ENCODE measurements at places on chromosomes 7 and 10.

DNA sequence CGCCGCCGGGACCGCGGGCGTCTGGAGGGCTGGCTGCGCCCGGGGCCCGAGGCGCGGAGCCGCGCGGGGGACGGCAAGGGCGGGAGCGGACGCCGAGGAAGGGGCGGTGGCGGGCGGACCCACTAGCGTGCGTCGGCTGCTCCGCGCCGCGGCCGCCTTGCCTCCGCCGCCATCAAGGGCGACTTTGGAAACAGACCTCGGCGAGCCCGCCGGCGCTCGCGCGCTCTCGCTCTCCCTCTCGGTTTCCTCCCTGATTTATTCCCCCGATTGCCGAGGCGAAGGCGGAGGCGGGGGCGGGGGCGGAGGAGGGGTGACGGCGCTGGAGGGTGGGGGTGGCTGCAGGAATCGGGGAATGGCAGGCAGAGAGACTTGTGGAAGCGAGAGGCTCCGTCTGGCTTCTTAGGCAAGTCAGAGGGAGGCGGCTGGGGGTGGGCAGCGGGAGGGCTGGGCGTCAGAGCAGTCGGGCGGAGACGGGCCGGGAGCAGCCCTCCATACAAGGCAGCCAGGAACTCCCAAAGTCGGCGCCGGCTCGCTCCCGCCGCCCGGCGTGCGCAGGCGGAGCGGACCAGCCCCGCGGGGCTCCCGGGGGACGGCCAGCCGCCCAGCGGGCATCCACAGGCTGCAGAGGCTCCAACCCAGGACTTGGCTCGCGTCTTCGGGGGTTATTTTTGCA lies at the start of gene CACNA2D1:
TSS of gene CACNA2D1 (minus strand) at position 231 of the 673 bp plus-strand sequence.
- DNase-seq: no peak

GRCh38 chr7:112770051-112770450 lies 20.1 kb downstream of the TMEM168 start:
- no peak for DNase-seq

DNA sequence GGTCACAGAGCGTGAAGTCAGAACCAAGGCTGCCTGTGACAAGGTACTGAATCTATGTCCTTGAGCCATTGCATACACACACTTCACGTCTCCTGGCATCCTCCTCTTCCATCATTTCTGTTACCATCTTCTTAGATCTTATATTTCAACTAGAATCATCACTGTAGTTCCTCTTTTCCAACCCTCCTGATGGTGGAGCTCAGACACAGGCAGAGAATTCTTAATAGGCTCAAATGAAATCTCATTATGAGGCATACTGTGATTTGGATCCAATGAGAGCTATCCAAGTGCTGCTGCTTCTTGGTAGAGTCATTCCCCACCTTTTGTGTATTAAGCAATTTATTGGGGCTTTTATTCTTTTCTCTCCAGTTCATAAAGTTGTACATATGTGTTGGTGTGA lies 113.2 kb downstream of the CALCR start:
- DNase-seq: no peak

GRCh38 chr10:4102802-4103344 lies 317.9 kb upstream of the KLF6 start:
- DNase-seq: no peak

DNA sequence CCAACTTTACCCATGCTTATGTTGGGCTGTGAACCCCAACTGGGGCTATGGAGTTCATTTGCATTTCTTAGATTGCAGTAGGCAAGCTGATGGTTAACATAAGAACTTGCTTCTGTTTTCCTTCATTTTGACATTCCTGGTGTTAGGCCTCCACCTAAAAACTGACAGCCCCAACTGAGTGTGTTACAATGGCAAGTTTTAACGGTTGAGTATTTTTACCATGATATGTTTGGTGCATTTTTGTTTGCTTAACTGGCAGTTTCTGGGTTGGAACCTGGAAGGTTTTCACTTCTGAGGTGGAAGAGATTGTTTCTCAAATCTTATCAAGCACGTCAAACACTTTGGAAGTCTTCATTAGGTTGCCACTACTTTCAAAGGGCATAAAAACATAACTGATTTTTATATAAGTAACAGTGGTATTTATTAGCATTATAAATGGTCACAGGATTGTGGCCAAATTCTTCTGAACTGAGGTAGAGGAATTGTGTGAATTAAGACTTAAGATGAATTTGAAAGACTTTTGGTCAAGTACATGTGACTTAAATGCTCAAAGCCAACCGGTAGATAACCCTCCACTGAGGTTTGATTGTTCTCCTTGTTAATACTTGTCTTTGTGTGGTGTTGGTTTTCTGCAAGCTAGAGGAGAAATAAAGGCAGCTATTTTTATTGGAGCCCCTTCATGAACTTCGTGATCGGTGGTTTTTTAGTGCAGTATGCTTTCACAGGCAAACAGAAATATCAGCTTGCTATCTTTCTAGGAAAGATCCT lies 2.8 kb downstream of the BMI1 start:
- DNase-seq: no peak

DNA sequence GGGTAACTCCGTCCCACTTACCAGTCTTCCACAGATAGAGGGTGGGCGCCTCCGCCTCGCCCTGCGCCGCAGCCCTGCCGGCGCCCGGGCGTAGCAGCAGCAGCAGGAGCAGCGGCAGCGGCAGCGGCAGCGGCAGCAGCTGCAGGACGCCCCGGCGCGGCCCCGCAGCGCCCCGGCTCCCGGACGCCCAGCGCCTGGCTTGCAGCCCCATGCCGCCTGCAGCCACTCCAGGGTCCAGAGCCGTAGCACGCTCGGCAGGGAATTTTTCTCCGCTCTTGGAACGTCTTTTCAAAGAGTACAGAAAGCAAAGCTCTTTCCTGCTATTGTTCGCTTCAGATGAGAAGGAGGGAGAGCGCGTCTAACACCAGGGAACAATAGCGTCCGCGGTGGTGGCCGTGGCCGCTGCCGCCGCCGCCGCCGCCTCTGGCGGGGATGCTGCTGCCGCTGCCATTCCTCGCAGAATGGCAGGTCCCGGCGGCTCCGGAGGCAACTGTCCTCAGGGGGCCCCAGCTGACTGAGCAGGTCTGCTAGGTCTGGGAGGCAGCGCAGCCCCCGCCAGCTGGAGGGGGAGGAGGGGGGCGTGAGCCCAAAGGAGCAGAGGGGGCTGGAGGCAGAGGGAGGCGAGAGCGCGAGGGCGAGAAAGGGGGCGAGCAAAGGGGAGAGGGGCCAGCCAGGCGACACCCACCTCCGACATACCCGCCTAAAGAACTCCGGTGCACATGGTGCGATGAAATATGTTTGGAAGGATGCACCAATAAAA lies at the start of gene THSD7A:
TSS of gene THSD7A (minus strand) at position 463 of the 760 bp plus-strand sequence. CDS start at position 211, 252 bp downstream.
- no peak for DNase-seq

DNA sequence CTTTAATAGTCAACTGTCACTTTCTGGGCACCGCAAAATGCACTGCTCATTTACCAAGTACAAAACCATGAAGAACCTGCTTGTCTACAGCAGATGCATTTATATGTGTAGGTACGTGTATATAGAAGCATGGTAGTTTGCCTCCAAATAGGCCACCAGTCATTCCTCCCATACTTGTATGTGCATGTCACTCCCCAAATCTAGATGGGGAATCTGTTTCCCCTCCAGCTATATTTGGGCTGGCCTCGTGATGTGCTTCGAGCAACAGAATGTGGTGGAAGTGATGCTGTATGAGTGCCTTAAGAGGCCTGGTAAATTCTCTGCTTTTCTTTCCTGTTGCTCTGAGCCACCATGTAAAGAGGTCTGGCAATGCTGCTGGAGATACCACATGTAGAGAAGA lies 47.1 kb downstream of the PSMC2 start:
- DNase-seq: no peak

- no peak for DNase-seq
These were observed 21.9 kb upstream of the CREB3L2 start for GRCh38 chr7:138023618-138024342.

DNA sequence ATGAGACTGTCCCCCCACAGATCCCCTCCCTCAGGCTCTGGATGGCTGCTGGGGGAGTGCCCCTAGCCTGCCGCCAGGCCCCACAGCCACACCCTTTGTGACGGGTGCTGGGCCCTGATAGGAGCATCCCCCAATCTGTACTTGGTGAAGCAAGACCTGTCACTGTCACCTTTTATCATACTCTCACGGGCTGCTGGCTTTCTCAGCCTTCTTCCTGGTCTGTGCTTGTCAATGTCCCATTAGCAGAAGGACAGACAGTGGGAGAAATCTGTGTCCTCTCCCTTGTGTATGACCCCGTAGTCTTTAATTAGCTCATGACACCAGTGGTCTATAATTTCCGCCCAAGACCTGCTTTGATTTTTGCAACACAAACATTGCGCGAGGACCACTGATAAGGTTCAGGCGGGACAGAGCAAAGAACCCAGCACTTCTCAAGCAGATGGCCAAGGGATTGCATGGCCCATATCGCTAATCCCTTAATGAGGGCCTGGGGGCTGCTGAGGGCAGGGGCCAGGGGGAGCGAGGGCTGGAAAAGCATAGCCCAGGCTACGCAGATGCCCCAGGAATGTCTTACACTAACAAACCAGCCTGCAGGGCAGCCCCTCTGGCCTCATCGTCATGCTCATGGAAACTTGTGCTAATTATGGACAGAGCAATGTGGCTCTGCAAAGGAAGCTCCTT lies 127.8 kb downstream of the PTPN20 start:
- DNase-seq: no peak

GRCh38 chr10:114545819-114546218 lies 112.3 kb downstream of the ABLIM1 start:
- DNase-seq: no peak

- DNase-seq: no peak
These were observed 92.5 kb upstream of the INHBA start for GRCh38 chr7:41795276-41795833.

DNA sequence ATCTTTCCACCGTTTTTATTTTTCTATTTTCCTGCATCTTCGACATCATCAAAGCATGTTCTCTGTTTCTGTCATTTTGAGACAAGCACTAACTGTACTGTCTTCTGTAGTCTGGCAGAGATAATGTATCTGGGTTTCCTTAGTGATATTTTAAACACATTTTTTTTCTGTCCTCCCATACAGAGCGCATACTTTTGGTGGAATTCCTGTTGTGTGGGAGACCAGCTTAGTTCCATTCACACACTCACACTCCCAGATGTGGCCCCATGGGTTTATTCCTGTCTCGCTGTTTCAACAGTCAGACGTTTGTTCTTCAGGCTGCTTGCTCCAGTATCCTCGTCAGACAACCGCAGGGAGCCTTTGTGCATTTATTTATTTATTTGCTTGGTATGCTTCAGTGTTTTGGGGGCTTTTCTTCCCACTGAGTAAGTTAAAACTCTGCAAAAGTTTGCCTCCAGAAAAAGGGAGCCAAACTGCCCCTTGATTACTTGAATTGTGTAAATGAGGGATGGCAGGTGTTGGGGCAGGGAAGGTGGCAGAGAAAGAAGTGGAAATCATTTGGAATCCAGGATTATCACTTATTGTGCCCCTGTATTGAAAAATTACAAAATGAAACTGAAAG lies 456.8 kb upstream of the KLF6 start:
- no peak for DNase-seq

DNA sequence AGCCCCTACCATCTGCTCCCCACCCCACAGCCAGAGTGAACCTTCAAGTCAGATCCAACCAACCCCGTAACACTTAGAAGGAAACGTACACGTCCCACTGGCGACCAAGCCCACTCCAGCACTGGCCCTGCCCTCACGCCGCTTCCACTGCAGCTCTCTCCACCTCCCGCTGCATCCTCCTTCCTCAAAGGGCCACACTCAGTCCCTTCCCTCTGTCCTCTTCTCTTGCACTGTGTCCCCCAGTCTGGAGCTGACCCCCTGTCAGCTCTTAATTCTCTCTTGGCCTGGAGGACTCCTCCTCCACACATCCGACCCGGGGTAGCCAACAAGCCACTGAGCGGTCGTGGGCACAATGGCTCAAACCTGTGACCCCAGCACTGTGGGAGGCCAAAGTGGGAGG lies 85.8 kb downstream of the PROSER2 start:
- DNase-seq: no peak

DNA sequence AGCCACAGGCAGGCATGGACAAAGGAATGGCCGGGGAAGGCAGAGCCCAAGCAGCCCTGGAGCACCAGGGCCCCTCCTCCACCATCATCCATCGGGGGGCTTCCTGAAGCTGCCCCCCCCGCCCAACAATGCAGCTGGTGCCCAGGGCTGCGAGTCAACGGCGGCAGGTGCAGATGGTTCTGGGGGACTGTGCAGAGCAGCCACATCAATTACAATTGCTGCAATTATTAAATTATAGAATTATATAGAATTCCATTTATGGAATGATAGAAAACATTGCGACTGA lies 28.3 kb downstream of the EBF3 start:
- DNase-seq: no peak

- no peak for DNase-seq
These were observed 58.9 kb downstream of the CALML3 start for GRCh38 chr10:5583525-5584175.

GRCh38 chr7:47196106-47196645 lies 385.7 kb downstream of the TNS3 start:
- no peak for DNase-seq

- DNase-seq: no peak
These were observed 29.3 kb downstream of the PIK3AP1 start for GRCh38 chr10:96690755-96691730.

DNA sequence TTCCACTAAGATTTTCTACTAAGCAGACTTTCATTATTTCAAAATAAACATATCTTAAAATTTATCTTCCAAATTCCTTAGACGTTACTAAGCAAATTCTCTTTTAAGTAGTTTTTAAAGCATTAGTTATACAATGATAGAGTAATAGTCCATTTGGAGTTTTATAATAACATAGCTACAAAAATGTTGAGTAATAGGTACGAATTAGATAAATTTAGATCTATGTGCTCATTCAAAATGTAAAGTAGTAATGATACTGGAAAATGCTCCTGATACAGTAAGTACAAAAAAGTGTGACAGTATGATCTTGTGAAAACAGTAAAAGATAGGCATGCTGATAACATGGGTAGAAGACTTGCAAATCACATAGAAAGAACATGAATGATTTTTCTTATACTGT lies 4.5 kb downstream of the DMTF1 start:
- DNase-seq: no peak

DNA sequence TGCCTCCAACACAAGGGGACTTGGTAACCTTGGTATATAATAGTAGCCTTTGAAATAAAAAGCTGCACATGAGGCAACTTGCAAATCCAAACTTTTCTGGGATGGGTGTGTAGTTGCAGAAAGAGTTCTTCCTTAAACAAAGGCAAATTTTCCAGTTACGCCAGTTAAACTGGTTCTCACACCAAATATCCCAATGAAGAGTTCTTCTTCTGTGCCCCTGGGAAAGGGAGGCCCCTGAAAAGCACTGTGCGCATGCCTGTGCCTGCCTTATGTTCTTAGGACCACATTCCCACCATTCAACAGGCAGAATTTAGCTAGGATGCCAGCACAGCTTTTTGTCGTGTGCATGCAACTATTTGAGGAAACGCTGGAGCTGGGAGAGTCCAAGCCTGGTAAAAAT lies 164.8 kb upstream of the SLC25A13 start:
- DNase-seq: no peak

GRCh38 chr10:70761031-70761601 lies 24.1 kb downstream of the TBATA start:
- DNase-seq: no peak

- no peak for DNase-seq
These were observed 37.2 kb upstream of the PLXDC2 start for GRCh38 chr10:19778996-19779395.

GRCh38 chr7:72278550-72278949 lies 133.6 kb downstream of the CALN1 start:
- DNase-seq: no peak
